ENCODE measurements at places on chromosomes 12 and 14.
A peak's percentile ranks its signal among the peaks of the same experiment; 100 is the strongest.

DNA sequence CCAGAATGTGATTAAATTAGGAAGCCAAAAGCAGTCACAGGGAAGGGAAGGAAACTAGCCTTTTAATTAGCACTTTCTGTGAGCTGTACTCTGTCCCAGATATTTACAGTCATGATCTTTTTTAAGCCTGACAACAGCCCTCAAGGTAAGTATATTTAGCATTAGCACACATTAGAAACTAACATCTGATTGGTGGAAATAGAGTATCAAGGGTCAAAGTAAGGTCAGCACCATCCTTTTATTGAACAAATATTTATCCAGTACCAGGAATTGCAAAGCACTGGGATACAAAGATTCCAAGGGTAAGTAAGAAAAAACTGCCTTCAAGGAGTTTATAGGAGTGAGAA, 28.2 kb downstream of the RPGRIP1 start:
- no peak for DNase-seq

GRCh38 chr14:92513966-92514843, 624 bp downstream of the RIN3 start:
- no peak for DNase-seq

DNA sequence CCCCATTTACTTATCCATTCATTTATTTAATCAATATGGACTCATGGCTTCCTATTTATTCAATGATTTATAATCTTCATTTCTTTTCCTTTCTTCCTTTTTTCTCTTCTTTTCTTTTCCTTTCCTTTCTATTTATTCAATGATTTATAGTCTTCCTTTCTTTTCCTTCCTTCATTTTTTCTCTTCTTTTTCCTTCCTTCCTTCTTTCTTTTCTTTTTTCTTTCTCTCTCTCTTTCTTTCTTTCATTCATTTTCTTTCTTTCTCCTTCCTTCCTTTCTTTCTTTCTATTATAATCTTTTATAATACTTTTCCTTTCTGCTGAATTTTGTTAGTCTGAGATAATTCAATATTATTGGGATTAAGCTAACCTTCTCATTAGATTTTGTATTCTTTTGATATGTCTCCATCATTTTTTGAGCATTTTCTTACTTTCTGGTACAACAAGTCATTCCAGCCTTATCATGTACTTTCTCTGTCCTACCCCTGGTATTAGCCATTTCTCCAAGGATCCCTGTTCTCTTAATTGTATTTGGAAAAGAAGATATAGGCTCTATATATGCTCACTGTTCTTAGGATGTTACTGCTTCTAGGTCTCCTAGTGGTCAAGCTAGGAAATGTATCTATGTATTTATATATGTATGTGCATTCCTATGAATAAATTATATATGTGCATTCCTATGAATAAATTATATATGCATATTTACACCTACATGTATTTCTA, 12.1 kb downstream of the LACRT start:
- DNase-seq: no peak

GRCh38 chr12:94525951-94526350, 66.3 kb upstream of the CEP83 start:
- DNase-seq: no peak

DNA sequence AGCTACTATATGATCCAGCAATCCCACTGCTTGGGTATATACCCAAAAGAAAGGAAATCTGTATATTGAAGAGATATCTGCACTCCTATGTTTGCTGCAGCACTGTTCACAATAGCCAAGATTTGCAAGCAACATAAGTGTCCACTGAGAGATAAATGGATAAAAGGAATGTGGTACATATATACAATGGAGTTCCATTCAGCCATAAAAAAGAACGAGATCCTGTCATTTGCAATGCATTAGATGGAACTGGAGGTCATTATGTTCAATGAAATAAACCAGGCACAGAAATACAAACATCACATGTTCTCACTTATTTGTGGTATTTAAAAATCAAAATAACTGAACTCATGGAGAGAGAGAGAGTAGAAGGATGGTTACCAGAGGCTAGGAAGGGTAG, 116.6 kb downstream of the HELB start:
- no peak for DNase-seq

- no peak for DNase-seq
Measured at GRCh38 chr12:57754411-57755193, at the start of gene MARCHF9. Gene MARCHF9 (plus strand): TSS chr12:57755103. CDS start chr12:57755529, 426 bp downstream.

- peak; percentile 59 for DNase-seq
Measured at GRCh38 chr12:77685112-77685511, 145.6 kb upstream of the NAV3 start.

GRCh38 chr12:22692964-22693555, 68.1 kb downstream of the ETNK1 start:
- no peak for DNase-seq

GRCh38 chr12:63224396-63224795, 73.4 kb upstream of the AVPR1A start:
- no peak for DNase-seq

DNA sequence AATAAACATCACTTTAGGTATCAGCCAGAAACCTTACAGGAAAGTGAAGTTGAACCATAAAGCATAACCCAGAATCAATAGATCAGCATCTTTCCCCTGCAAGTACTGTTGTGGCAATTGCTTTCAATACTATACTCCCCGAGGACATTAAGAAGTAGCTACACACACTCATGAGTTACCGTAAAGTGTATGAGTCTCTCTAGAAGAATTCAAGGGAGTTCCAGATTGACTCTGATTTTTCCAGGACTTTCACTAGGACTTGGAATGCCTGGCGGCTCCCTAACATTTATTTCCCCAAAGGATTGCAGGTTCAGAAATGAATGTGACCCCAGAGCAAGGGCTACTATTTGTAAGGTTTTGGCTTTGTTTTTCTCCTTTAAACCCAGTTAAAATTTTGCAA, 465.4 kb upstream of the MDGA2 start:
- DNase-seq: no peak

DNA sequence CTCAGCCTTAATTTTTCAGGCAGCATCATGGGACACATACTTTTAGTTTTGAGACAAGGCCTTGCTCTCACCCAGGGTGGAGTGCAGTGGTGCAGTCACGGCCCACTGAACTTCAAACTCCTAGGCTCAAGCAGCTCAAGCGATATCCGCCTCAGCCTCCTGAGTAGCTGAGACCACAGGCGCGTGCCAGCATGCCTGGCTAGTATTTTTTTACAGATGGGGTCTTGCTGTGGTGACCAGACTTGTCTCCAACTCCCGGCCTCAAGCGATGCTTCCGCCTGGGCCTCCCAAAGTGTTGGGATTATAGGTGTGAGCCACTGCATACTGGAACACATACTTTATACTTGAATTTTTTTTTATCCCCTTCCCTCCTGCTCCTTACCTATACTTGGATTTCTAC, 2.8 kb downstream of the RDH5 start:
- no peak for DNase-seq

GRCh38 chr12:56487448-56488040, 417 bp downstream of the GLS2 start:
- DNase-seq: peak; percentile 89

DNA sequence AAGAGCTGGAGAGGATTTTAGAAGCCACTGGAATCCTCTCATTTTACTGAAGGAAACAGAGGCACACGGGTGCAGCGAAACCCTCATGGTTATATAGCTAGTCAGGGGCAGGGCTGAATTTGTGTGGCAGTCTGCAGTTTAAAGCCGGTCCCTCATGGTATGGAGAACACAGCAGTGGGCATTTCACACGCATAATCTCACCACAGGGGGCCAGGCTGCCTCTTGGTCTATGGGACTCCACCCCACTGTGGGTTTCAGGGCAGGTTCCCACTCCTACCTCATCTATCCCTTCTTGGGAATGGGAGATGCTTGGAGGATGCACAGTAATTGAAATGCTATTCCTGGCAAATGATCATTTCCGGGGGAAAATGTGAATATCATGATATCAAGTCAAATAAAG, 400.6 kb downstream of the RGS6 start:
- no peak for DNase-seq

DNA sequence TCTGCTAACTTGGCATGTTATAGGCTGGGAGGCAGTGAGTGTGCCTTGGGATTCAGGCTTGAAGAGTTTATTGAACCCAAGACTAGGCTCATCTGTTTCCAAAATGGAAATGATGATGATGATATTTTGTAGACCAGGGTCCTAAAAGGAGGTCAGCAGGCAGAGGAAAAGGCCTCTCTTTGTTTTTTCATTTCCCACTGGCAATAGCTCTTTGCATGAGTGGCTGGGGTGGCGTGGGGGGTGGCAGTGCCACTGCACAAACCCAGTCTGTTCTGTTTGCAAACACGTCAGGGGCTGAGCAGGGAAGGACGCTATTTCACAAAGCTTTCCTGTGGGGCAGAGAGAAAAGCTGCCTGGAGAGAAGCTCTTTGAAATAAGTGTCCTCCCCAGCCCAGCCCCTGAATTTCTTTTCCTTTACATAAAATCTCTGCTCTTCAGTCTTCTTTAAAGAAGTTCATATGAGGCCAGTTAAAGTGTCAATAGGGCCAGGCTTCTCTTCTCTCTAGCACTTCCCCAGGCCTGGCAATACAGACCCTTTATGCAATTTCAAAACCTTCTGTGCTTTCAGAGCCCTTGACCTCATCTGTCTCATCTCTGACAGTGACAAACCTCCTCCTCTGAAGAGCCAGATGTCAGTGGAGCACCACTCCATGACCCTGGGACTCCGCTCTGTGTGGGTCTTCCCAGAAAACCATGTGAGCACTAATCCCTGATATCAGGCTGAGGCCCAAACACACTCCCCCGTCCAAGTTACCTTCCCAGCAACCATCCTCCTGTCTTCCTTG, 72.8 kb downstream of the ZNF664 start:
- DNase-seq: no peak

- no peak for DNase-seq
Measured at GRCh38 chr14:53010193-53011040, 59.6 kb upstream of the FERMT2 start.

- DNase-seq: no peak
Measured at GRCh38 chr12:90936230-90937005, 18.6 kb downstream of the CCER1 start.

Measured in posterior cingulate gyrus (tissue), 11 donors.